ENCODE measurements at places on chromosomes 4 and X.

DNA sequence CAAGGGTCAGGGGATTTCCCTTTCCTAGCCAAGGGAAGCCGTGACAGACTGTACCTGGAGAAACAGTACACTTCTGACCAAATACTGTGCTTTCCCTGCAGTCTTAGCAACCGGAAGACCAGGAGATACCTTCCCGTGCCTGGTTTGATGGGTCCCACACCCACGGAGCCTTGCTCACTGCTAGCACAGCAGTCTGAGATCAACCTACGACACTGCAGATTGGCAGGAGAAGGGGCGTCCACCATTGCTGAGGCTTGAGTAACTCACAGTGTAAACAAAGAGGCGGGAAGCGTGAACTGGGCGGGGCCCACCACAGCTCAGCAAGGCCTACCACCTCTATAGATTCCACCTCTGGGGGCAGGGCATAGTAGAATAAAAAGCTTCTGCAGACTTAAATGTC, 48.7 kb upstream of the SRD5A3 start:
- DNase-seq = no peak

DNA sequence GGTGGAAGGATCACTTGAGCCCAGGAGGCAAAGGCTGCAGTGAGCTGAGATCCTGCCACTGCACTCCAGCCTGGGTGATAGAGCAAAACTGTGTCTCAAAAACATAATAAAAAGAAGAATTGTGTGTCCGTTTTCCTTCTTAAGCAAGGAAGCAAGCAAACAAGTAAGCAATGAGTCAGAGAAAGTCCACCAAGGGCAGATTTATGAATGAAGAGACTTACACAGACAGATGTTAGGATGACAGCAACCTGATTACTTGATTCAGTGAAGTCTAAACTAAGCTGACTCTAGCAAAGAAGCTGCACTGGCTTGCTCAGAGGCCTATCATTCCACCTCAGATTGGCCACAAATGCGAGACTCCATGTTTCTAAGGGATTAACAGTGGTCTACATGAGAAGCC, 34.1 kb upstream of the SCML1 start:
- DNase-seq = no peak

GRCh38 chrX:79138658-79139241, 5.7 kb upstream of the GPR174 start:
- no peak for DNase-seq

DNA sequence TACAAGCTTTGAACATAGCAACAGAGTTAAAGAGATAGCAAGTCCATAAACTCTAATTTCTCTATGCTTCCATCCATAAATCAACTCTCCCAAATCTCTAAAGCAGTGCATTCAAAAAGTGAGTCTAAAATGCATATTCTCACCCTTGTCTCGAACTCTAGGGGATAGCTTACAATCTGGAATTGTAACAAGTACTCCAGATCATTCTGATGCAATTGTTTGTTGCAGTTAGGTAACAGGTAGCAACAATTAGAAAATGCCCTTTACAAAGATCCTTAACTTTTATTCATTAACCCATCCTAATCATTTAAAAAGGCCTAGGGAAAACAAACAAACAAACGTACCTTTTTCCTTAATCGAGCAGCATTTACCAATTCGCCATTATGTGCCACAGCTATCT, 18.9 kb upstream of the AASDH start:
- DNase-seq = no peak

GRCh38 chrX:18981124-18981807, 2.6 kb downstream of the PHKA2 start:
- DNase-seq = no peak

DNA sequence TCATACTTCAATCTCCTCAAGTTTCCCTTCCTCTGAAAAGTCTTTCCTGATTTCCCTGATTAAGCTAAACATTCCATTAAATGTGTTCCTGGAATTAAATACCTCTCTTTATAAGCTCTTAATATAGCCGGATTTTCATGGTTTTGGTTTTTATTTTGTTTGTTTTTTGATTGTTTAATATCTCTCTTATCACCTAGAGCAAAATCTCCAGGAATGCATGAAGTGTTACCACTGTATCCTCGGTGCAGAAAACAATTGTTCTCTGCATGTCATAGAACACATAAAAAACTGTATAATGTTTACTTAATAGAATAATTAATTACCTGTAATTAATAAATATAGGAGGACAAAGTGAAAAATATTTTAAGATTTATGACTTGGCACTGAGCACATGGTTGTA, 86.2 kb downstream of the PCDH18 start:
- no peak for DNase-seq

DNA sequence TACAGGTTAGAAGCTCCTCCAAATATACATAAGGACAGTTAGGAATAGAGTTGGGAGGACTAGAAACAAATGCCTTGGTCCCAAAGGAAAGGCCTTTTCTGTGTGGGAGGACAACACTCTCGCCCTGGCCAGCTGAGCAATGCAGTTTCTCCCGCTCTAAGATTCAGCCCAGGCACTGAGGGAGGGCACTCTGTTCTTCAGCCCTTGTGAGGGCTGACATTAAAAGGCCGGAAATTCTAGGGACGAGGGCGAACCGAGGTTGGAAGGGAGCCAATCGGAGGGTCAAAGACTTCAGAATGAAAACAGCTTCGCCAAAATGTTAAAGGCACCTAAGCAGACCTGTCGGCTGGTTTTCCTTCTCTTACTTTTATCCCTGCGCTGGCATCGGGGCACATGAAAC, 2.9 kb upstream of the PTCHD1 start:
- DNase-seq = no peak

DNA sequence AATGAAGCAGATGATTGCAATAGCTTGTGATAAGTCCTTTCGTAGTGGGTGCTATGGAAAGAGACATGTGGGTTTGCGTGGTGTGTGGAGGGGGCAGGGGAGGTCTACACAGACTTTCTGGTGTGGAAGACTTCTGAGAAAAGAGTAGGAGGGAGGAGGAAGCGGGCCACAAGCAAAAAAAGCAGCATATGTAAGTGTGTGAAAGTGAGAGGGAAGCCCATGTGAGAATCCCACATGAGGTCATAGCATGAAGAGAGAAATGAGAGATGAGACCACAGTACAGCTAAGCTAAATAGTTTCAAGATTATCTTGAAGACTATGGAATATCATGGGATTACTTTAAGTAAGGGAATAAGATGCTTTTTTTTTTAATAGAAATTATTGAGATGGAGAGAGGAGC, 2039.9 kb upstream of the TENM3 start:
- DNase-seq = no peak

DNA sequence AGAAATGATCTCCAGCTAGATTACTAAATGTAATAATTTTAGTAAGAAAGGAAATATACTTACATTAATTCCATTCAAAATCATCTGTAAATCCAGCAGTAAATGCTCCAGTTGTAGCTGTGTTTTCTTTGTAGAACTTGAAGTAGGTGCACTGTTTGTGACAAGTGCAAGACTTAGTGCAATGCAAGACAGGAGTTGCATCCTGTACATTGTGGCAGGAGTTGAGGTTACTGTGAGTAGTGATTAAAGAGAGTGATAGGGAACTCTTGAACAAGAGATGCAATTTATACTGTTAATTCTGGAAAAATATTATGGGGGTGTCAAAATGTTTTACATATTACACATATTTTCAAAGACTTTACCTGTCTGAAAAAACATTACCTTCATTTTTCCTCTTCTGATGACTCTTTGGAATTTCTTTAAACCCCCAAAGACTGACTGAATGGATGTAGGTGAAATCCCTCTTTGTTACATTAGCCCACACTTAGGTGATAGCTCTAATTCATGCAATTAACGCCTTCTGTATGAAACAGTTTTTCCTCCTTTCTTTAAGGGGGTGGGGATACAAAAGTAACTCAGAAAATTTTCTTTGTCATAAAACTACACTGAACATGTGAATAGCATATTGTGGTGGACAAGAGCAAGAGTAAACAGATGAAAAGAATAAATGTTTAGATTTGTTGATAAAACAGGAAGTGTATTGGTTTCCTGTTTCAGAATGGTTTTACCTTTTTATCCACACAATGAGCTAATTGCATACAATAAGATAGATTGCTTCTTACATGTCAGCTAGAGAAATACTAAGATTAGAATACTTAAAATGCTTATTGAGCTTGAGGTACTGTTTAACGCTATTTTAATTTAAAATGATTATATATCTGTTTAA, at the start of gene IL2:
IL2 (minus strand) TSS at position 495 of the 886 bp plus-strand sequence; CDS start at position 210, 285 bp downstream.
- DNase-seq = no peak

- DNase-seq = no peak
Observed at GRCh38 chr4:176210101-176210500, 14.7 kb upstream of the SPATA4 start.

DNA sequence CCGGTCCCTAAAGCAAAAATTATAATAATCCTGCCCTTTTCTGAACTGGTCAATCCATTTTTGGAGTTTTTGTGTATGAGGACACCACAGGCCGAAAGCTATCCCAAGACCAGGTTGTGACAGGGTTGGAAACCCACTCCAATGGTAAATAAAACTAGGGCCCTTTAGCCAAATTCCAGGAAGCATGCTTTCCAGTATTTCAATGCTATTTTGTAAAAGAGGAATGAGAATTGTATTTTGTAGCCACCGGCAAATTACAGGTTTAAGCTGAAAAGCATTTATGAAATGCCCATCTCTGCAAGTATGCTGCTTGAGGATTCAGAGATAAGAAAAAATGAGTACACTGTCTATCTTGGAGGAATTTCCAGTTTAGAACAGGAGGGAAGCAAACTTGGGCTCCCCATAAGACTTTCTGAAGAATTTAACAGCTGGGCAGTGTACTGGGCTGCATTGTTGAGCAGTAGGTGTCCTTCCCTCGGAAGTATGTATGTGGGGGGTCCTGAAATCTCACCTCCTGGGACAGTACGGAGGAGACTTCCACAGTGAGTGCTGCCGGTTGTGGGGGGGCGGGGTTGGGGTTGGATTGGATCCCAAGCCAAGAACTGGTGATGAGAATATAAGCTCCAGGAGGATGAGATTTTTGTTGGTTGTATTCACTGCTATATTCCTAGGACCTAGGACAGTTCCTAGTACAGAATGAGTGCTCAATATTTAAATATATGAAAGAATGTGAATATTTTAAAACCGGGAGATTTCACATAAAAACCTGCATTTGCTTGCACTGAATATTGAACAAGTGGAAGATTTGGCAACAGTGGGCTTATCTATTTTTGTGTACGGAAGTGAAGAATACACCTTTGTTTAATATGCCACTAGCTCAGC, 26.8 kb downstream of the OCIAD2 start:
- DNase-seq = no peak

DNA sequence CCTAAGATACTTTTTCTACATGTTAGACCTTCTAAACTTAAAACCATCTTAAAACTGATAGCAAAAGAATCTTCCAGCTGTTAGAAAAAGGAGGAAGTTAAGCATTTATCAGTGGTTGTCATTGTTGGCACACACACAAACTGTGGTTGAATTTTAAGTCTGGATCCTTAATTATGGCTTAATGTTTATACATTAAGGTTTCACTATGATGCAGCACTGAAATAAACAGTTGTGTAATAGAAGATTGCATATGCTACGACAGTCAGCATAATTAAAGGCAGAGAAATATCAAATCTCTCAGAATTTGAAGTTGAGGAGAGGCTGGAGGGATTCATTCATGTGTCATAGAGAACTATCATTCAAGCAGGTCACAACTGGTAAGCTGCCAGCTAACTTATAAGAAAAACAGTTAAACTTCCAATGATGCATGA, 32.3 kb downstream of the ADGRA3 start:
- no peak for DNase-seq

- no peak for DNase-seq
Observed at GRCh38 chr4:166913926-166914325, 320.4 kb downstream of the SPOCK3 start.

DNA sequence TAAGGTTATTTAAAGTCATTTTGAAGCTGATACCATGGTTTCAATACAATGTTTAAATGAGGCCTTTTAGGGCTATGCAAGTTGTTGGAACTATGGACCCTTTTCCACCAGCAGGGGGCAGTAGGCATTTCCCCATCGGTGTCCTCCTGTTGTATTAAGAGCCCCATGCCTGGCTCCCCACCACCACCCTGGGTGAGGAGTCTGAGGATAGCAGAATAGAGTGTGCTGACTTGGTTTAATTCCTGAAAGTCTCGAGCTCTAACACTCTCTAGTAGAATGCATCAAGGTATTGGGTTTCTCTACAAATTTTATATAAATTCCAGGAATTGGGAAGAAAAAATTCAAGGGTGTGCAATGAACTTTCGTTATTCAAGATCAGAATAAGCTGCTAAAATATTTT, 234.8 kb upstream of the JADE1 start:
- no peak for DNase-seq

- DNase-seq = no peak
Observed at GRCh38 chrX:48523682-48524081, 2.1 kb downstream of the EBP start.

DNA sequence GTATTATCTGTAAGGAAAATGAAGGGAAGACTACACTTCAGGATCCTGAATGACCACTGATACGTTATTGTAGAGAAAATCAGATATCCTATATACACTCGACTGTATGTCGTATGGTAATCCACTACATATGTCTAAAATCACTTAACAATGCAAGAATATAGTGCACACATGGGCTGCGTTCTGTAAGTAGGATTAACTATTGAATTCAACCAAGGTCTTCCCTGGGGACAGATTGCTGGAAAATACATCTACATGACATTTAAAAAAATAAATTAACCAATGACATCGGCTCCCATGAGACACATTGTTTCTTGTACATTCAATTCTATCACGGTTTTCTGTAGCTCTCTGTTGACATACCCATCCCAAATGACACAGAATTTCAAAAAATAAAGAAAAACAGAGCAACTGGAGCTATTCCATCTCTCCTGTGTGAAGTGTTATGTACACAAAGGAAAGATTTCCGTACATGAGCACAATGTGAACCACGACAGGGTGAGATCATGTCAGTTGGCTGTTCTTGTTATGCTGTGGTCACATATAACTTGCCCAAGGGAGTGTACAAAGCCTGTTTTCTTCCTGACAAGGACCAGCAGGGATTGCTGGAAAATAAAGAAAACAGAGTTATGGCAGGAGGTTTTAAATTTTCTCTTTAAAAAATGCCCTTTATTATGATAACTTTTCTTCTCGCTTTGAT, 6.1 kb downstream of the ENOX2 start:
- peak; percentile 67 for DNase-seq

DNA sequence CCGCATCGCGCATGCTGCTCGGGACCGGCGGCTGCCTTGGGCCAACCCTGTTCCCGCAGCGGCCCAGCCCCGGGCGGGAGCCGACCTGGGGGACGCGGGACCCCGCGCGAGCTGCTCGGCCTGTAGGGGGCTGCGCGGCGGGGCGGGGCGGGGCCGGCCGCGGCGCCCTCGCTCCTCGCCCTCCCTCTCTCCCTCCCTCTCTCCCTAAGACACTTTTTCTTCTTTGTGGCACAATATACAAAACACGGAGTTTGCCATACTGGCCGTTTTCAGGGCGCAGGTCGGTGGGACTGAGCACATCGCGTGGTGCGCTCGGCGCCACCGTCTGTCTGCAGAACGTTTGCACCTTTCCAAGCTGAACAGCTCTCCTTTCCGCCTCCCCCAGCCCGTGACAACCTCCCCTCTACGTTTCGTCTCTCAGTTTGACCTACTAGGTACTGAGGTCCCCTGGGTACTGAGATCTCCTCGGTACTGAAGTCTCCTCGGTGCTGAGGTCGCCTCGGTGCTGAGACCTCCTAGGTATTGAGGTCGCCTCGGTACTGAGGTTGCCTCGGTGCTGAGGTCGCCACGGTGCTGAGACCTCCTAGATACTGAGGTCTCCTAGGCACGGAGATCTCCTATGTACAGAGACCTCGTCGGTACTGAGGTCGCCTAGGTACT, 261.1 kb upstream of the PLCXD1 start:
- DNase-seq = no peak
